GM13977 (cell line): ENCODE measurements at places on chromosomes 2 and 18.

GRCh38 chr2:227793148-227793712 is 20.4 kb upstream of the CCL20 start:
- no peak for DNase-seq

DNA sequence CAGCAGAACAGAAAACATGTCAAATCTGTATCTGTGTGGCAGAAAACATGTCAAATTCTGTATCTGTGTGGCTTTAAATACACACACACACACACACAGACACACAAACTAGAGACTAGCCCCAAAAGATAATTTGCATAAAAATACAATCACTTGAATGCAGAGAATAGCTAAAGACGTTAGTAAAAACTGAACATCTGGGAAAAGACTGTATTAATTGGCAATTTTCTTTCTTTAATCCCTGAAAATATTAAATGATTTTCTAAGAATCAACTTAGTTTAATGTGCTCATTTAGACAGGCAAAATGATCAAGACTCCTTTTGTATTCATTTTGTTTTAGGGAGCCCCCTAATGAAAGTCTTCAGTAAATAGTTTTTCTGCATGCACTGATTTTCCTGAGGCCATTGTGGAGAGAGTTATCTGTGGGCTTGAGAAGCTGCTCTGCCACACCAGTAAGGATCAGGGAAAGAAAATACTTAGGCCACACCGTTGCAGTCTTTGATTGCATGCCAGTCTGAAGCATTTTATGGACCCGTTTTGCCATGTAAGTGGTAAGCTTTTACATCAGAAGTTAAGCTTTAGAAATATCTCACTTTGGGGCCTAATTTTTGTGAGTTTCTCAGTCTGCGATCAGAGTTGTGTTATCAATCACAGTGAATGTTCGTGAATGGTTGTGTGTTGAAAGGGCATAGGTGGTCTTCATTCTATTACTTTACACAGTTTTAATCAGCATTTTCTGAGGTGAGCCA is 2.2 kb downstream of the SPATS2L start:
- no peak for DNase-seq

DNA sequence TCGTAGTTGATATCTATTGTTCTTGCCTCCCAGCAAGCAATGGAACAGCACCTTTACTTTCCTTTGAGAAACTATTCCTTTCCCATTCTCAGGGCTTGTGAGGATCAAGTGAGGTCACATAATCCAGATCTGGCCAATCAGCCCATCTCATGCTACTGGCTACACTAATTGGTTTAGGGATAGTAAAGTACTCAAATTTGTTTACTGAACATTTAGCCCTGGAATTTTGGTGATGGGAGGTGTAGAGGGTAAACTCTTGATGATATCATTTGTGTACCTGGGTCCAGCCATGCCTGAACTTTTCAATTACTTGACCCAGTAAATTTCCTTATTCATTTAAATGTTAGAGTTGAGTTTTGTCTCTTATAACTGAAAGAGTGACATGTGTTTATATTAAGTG is 195.8 kb upstream of the TNP1 start:
- no peak for DNase-seq

GRCh38 chr2:170488807-170489206 is 226.3 kb upstream of the SP5 start:
- no peak for DNase-seq

GRCh38 chr2:1407950-1408675 is 5.2 kb upstream of the TPO start:
- DNase-seq = no peak

DNA sequence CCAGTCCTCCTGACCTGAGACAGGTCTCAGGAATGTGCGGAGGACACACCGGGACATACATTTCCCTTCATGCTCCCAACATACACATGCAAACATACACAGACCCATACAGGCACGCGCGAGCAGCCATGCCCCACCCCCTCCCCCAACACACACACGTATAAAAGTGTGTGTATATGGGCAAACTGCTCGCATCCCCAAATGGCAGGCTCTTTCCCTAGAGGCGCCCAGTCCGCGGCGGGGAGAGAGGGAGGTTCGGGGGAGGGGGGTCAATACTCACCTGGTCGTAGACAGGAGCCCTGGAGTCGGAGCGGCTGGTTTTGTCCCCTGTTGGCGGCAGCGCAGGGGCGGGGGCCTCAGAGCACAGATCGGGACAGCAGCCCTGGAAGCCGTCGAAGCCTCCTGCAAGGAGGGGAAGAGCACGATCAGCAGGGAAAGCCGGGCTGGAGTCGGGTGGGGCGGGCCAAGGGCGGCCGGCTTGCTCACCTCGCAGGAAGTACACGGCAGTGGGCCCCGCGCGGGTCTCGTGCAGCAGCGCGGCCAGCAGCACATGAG is 682 bp downstream of the DUSP2 start:
- no peak for DNase-seq
